NCI-H526 (cell line): ENCODE measurements at places on chromosomes 7 and 10.

DNA sequence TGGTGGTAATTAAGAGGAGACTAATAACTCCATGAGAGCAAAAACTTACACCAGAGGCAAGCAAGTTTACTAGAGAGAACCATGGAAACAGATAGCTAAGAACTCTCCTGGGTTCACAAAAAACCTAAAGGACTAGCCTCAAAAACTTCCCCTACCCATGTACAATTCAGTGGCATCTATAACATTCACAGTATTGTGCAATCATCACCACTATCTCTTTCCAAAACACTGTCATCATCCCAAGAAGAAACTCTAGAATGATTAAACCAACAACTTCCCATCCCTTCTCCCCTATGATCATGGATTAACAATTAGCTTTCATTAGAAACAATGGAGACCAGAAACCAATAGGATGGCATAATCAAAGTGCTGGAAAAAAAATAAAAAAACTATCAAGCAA lies 1038.3 kb downstream of the LRMDA start:
- no peak for DNase-seq

DNA sequence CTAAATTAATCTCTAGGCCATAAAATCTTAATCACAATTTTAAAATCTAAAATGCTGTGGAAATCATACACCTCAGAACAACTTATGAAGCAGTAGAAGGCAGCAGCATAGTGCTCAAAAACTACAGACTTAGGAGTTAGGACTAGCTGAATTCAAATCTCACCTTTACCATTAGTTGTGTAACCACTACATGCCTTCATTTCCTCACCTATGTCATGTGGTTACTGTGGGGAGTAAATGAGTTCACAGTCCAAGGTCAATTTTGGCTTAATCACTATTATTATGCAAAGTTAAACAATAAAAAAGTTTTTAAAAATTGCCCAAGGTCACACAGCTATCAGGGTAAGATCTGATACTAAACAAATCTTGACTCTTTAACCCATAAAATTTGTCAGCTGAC lies 37.0 kb downstream of the SNX13 start:
- DNase-seq, result no peak

DNA sequence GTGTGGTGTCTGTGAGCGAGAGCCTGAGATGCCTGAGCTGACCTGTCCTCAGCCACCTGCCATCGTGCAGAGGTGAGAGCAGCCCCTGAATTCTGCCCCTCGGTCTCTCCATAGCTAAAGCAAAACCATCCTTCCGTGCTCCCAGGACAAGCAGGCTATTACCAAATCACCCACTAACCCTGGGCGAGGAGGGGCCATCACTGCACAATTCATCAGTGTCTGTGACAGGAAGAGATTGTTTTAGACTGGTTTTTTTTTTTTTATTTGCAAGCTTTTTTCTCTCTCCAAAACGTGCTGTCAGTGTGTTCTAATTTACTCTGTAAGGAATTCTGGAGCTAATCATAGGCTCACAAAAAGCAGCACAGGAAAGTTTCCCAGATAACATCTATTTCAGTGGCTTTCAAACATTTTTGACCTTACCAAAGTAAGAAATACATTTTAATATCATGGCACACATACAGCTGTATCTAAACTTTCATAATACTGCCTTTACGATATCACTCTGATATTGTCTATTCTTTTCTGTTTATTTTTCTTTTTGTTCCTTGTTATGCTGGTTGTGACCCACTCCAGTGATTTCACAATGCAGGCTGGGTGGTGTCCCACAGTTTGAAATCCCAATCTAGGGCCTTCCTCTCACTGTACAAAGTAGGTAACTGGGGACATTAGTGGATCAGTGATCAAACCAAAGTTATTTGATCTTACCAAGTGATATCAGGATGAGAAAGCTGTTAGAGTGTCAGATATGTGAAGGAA lies 62.8 kb downstream of the EGFR start:
- no peak for DNase-seq

DNA sequence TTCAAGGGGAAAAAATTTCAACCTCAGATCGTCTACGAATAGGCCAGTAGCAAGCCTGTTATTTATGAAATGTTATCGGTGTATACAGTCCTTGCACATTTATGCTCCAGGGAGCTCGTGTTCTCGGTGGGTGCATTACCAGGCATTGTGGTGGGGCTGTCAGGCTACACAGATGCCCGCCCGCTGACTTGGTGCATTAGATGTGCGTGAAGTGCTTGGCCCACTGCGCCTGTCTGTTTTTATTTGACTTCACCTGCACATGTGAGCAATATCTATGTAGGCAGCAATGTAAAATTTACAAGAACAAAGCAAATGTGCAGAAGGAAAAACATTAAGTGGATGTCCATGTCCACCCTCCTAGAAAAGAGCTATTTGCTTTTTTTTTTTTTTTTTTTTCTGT lies 2.8 kb downstream of the FOXK1 start:
- DNase-seq, result no peak

DNA sequence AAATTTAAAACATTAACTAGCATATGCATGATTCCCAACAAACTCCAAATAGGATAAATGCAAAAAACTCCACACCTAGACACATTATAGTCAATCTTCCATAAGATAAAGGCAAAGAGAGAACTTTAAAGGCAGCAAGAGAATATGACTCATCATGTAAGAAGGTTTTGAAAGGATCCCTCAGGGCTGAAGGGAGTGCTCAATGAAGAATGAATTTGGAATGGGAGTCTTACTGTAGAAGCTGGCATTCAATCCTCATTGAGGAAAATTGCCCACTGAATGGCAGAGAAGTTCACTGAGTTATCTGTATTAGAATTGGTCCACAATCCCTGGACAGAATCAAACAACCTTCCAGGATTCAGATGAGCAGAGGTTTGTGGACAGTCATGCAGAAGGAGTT lies 26.1 kb upstream of the ZNF365 start:
- no peak for DNase-seq

GRCh38 chr7:47253650-47254080 lies 328.2 kb downstream of the TNS3 start:
- DNase-seq, result no peak

DNA sequence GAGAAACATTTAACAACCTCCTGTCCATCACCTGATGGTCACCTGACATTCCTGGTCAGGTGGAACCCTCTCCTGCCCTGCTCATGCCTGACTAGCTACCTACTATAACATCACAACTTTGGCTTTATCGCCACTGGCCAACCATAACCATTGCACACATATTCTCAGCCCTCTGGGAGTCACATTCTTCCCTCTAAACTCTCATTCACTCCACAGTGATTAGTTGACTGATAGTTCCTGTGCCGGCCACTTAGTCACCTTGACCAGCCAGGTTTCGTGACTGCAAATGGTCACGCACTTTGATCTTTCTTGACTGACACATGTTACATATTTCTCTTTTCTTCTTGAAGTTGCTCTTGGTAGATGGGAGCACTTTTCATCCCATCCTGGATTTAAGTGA lies 50.1 kb downstream of the GNAI1 start:
- no peak for DNase-seq

GRCh38 chr7:130910949-130911944 lies 177.2 kb upstream of the KLF14 start:
- DNase-seq, result peak; percentile 61

- DNase-seq, result no peak
Observed at GRCh38 chr7:88635149-88635548, 124.4 kb upstream of the ZNF804B start.

DNA sequence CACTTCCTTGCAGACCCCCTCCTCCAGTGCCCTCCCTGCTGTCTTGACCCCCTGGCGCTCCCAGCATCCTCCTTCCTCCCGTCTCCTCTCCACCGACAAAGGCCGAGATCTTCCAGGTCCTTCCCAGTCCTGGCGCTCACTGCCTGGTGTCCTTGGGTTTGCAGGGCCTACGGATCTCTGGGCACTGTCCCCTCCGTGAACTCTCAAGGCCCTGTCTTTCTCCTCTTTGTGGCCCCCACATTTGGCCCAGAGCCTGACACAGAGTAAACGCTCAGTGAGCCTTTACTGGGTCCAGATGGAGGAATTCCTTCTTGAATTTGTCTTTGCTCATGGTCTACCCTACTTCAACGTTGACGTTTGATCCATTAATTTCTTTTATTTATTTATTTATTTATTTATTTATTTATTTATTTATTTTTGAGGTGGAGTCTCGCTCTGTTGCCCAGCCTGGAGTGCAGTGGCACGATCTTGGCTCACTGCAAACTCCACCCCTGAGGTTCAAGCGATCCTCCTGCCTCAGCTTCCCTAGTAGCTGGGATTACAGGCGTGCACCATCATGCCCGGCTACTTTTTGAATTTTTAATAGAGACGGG lies 29.7 kb downstream of the TMEM270 start:
- no peak for DNase-seq

GRCh38 chr7:44264221-44264931 lies 61.0 kb downstream of the CAMK2B start:
- DNase-seq, result peak; percentile 36

- no peak for DNase-seq
Observed at GRCh38 chr7:34821932-34822558, 164.0 kb downstream of the NPSR1 start.

- no peak for DNase-seq
Observed at GRCh38 chr10:68242051-68242450, 10.1 kb upstream of the ATOH7 start.

- no peak for DNase-seq
Observed at GRCh38 chr7:157467496-157468212, 130.8 kb downstream of the DNAJB6 start.

DNA sequence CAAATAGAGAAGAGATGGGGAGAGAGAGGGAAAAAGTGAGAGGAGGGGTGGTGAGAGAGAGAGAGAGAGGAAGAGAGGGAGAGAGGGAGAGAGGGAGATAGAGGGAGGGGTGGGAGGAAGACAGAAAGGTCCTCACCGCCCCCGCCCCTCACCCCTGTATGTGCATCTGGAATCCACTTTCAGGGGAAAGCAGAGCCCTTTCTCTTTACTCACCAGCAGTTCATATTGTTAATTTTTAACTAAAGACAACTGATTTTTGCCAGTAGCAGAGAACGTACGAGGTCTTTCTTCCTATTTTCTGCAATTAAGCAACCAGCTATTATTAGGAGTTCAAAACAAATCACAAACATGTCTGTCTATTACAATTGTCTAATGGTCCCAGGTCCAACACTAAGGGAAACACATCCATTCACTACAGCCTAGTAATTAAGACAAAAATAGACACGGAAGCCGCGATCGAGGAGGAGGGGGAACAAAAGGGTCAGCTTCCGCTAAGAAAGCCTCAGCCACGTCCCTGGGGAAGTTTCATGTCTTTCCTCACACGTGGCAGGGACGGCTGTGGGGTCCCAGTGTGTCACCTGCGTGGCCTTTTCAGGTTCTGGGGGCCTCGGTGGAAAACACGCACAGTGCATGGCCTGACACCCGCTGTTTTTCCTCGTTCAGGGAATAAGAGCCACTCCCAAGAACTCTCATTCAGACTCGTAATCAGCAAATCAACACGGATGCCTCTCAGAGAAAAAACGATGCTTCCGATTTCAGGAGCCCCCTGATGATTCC lies 572.0 kb downstream of the PTPRN2 start:
- DNase-seq, result no peak

- DNase-seq, result no peak
Observed at GRCh38 chr7:155521007-155521742, 25.2 kb downstream of the CNPY1 start.

- DNase-seq, result no peak
Observed at GRCh38 chr10:10361301-10361885, 656.3 kb upstream of the CELF2 start.

- DNase-seq, result no peak
Observed at GRCh38 chr7:43952028-43952427, 25.8 kb downstream of the UBE2D4 start.

- peak; percentile 0 for DNase-seq
Observed at GRCh38 chr10:36725581-36726520, 399.5 kb upstream of the ANKRD30A start.

GRCh38 chr10:114180937-114181336 lies 1.8 kb downstream of the TDRD1 start:
- DNase-seq, result no peak
